ENCODE measurements at places on chromosomes 2 and 18.

DNA sequence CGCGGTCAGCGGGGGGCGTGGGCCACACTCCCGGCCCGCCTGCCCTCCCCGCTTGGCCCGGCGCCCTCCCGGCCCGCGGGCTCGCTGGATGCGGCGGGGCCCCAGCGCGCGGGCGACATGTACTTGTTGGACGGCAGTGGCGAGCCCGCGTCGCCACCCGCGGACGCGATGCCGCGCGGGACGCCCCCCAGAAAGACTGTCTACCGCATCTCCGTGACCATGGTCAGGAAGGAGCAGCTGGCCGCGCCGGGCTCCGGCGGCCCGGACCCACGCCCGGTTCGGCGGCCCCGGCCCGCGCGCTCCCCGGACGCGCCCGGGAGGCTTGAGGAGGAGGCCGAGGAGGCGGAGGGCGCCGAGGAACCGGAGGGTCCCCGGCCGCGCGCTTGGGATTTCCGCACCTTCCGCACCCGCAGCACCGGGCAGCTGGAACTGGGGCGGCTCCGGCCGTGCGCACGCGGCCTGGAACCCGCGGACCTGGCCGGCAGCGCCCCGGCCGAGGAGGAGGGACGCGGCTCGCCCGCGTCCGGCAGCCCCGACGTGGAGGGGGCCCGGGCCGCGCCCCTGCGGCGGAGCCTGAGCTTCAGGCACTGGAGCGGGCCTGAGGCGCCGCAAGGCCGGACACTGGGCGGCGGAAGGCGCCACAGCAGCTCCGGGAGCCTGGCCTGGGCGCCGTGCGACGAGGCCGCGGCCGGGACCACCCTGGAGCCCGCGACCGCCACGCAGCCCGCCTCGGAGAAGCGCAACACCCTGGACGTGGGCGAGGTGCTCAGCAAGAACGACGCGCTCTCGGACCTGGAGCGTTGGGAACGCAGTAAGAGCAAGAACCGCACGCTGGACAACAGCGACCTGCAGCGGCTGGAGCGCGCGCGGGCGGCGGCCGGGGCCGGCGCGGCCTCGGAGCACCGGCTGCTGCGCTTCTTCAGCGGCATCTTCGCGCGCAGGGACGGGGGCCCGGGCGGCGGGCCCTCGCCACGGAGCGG is 176.4 kb downstream of the AGAP1 start:
- DNase-seq, result no peak

- DNase-seq, result no peak
Measured at GRCh38 chr2:188551671-188552070, 260.0 kb downstream of the GULP1 start.

DNA sequence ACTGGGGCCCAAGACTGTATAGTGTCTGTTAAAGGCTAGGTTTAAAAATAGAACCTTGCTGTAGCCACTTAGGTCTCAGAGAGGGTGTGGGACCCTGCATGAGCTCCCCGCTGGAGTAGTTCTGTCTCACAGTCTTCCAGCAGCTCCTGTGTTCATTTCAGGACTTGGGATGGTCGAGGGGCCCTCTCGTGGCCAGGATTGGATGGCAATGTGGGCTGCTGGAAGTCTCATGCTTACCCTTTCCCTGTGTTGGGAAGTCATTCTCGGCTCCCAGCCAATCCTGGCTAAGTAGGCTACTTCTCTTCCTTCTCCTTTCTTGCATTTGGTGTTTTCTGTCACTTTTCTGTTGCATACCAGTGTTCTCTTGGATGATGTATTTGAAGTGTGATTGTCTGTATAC is 284.0 kb upstream of the GCFC2 start:
- no peak for DNase-seq

DNA sequence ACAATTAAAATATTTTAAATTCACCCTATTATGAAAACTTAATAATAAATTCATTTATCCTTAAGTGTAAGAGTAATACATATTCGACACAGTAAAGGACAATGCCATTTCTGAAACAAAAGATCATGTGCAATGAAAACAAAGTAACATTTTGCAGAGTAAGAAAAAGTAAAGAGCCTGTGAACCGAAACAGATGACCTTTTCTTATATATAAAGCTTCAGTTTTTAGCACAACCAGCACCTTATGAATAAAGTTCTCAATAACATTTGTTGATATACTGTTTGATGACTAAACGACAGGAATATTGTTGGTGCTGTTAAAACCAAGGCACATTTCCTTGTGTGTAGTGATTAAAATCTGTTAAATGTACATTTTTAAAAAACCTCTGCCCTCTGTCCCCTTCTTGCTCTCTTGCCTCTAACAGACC is 1.5 kb downstream of the PELI1 start:
- no peak for DNase-seq

GRCh38 chr2:228378696-228379425 is 197.4 kb upstream of the SPHKAP start:
- no peak for DNase-seq
